Activated naive CD4-positive, alpha-beta T cell treated with anti-CD3 and anti-CD28 coated beads for 36 hours (primary cell): ENCODE measurements at places on chromosomes 1 and 21.

DNA sequence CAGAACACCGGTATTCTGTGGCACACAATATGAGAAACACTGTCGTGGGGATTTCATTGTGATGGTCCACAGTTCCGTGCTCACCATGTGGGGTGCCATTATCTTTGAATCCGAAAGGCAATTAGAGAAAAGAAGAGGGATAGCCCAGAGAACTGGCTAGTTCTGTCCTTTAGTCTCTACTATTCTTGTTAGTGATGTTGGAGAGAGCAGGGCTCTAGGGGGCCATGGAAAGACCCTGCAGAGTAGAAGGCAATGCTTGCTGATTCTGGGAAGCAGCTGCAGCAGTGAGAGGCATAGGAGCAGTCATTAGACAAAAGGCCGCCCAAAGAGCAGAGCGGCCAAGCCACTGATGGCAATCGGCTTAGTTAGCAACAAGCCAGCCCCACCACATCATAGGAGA lies 146.3 kb downstream of the TSEN15 start:
- DNase-seq = no peak

DNA sequence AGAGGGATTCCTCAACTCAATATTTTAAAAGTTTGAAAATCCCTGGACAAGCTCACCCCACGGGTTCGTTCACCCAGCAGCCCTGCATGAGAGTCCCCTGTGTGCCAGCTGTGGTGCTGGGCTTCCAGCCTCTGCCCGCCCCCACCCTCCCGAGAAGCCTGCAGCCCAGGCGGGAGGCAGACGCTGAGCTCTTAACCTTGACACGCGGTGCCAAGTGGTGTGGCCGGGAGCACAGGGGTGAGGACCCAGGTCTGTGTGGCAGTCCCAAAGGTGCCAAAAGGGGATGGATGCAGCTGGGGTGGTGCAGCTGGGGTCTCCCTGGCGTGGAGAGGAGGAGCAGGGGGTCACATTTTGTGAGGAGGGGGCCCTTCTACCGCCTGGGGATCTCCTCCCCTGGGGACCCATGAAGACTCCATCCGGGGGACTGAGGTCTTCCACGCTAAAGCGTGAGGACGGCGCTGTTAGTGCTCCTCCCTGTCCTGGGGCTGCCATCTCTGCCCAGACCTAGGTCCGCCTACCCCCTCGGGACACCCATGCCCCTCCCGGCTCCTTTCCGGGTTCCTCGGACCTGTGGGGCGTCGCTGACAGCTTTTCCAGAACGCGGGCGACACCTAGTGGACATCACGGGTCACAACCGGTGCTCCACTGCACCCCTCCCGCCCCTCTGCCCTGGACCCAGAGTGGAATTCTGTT lies 12.9 kb downstream of the PLA2G2F start:
- DNase-seq = peak; percentile 85

DNA sequence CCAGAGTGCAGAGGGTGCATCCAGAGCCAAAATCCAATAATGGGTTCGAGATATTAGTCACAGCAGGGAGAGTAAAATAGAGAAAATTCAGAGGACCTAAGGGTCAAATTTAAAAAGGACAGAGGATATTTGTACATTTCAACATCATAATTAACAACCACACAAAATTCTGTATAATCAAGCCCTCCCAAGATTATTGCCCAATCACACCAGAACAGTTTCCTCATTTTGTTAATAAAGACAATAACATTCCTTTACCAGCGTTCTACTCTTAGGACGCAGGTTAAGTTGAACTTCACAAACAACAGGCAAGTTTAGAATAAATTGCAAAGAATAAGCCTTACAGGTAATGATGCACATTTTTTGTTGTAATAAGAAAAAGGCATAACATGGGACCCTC lies 462.8 kb downstream of the PTPRC start:
- no peak for DNase-seq

GRCh38 chr1:61055110-61055614 lies 27.2 kb upstream of the NFIA start:
- no peak for DNase-seq

DNA sequence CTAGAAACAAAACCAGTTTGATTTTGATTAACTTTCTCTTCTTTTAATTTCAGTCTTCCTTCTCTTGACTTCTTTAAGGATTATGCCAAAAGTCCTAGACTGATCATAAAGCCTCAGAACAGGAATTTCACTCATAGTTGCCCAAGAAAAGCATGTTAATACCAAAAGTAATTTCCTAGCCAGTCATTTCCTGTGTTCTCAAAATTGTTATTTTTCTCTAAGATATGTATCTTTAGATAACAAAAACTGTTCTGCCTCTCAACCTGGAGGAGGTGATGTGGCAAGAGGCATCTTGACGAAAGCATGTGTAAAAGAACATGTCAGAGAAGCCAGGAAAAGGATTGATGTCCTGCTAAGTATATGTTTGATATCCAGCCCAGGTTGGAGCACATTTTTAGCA lies 78.0 kb upstream of the IPO9 start:
- peak; percentile 13 for DNase-seq

DNA sequence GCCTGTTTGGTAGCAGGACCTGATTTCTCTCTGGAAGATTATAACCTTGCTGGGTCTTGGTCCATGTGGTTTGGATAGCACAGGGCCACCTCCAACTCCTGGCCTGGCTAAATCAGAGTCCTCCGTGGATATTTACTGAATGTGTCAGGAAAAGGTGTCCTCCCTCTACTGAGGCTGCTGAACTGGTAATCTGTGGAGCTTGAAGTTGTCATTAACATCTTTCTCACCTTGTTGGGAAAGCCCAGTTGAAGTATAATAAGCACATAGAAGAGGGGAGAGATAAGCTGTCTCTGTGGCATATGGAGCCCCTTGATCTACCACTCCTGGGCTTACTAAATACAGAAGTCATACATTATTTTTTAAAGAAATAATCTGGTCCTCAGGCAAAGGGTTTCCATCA lies 294.3 kb upstream of the B3GALT2 start:
- DNase-seq = no peak

- no peak for DNase-seq
Measured at GRCh38 chr1:180577361-180577760, 18.6 kb downstream of the OVAAL start.

GRCh38 chr1:15424146-15424667 lies 14.0 kb upstream of the CTRC start:
- no peak for DNase-seq

GRCh38 chr1:9426291-9426711 lies 113.0 kb upstream of the SLC25A33 start:
- DNase-seq = peak; percentile 94
